ENCODE measurements at places on chromosomes 1 and 21. TPM values are rescaled to one million over a fixed set of nuclear protein-coding genes. Genes with fewer than 3 reads are reported as not detected.

Gene PDPN
- total RNA-seq = 0.28 TPM

Gene OR6K2
- total RNA-seq = not detected

Gene FLAD1
- 72.8 TPM for total RNA-seq

Gene MPL
- total RNA-seq = not detected

Gene PEX10
- 49.8 TPM for total RNA-seq

Gene IGSF8
- total RNA-seq = 18.8 TPM
